Ovary (tissue), 10 donors: ENCODE measurements at places on chromosomes 6 and 20. TPM values are rescaled to one million over a fixed set of nuclear protein-coding genes. Genes with fewer than 3 reads are reported as not detected.

- H3K36me3 ChIP-seq: no peaks in the 10 kb centered on the region
- H3K4me1 ChIP-seq: no peaks in the 10 kb centered on the region
- no peak for DNase-seq
- no peaks in the 10 kb centered on the region for H3K27me3 ChIP-seq
- no peak overlapping the region for H3K27ac ChIP-seq
Observed at GRCh38 chr6:166112580-166112979, 55.1 kb downstream of the TBXT start.

MARCKS gene
- 94.1 TPM for total RNA-seq

RAB44 gene
- total RNA-seq: not detected

CTCFL gene
- 0.28 TPM for total RNA-seq

DNA sequence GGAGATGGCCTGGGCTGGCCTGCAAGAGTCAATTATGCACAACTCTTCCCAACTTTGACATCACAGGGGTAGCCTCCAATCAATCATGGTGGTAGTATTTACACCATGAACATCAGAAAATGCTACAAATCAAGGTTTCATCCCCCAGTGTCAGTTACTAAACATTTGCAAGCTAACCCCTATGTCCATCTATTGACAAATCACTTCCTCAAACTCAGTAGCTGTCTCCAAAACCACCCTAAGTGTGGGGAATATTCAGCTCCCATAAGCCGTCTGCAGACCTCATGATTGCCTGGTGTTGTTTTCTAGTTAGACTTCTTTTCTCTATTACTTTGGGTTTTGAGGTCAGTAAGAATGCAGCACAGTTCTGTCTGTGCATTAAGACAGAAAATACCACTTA lies 200.8 kb upstream of the RIN2 start:
- no peak overlapping the region for H3K4me3 ChIP-seq
- H3K4me1 ChIP-seq: no peaks in the 10 kb centered on the region
- no peaks in the 10 kb centered on the region for H3K27me3 ChIP-seq
- no peak for DNase-seq
- H3K27ac ChIP-seq: no peak overlapping the region

DNA sequence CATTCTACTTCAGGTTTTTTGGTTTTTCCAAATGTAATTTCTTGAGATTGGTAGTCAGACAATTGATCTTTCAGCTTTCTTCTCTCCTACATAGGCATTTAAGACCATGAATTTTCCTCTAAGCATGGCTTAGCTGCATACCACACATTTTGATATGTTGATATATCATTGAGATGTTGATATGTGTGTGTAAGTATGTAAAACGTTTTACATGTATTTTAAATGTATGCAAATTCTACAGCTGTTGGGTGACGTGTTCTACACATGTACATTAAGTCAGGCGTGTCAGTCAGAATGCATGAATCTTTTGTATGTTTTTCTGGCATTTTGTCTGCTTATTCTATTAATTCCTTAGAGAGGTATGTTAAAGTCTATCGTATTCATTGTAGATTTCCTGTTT lies 228.2 kb downstream of the CDH26 start:
- no peak overlapping the region for H3K4me3 ChIP-seq
- no peak overlapping the region for H3K27ac ChIP-seq
- H3K27me3 ChIP-seq: no peaks in the 10 kb centered on the region
- no peaks in the 10 kb centered on the region for H3K36me3 ChIP-seq

DNA sequence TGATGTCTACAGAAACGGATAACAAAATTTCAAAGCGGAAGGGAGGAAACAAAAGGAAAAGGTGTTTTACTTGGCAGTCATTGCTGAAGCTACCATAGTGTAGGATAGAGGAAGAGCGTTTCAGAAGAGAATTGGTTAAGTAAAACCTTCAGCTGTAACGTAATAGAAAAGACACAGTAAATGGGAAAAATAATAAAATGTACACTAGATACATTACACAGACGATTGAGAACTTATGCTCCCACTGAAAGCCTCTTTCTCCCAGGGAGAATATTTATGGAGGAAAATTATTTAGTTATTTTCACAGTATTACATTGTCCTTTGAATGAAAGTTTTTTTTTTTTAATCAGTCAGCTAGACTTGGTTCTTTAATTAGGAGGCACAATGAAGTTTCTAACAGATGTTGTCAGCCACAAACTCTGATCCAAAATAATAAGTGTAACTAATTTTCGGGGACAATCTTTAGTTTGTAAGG lies 90.7 kb upstream of the PRDM1 start:
- DNase-seq: no peak
- peak overlapping the region; percentile 73 for H3K27ac ChIP-seq
- no peaks in the 10 kb centered on the region for H3K4me1 ChIP-seq
- no peaks in the 10 kb centered on the region for H3K36me3 ChIP-seq
- peak overlapping the region; percentile 64 for H3K4me3 ChIP-seq
- H3K27me3 ChIP-seq: no peaks in the 10 kb centered on the region

GRCh38 chr6:13009031-13009430 lies 292.5 kb downstream of the PHACTR1 start:
- H3K27me3 ChIP-seq: no peaks in the 10 kb centered on the region
- peaks cover 1% of the 10 kb centered on the region for H3K4me1 ChIP-seq
- no peaks in the 10 kb centered on the region for H3K36me3 ChIP-seq
- DNase-seq: no peak
- H3K27ac ChIP-seq: no peak overlapping the region

DNA sequence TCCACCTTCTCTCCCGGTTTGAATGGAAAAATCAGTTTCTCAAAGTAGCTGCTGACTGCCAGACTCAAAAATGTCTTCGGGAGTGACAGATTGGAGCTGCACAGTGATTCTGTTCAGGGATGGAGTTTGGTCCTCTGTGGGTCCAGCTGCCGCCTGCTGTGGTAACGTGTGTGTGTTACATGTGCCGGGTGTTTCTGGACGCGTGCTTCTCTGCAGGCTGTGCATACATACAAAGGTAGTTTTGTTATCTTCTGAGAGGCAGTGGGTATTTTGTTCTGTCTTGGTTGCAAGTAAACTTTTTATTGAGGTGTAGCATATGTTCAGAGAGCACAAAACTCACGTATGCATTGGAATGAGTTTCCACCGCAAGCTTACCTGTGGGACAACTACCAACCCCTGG lies 41.3 kb upstream of the NAA20 start:
- no peak for DNase-seq
- no peaks in the 10 kb centered on the region for H3K36me3 ChIP-seq
- peaks cover 19% of the 10 kb centered on the region for H3K4me1 ChIP-seq

RBPJL gene
- 0.36 TPM for total RNA-seq

LRRC73 gene
- total RNA-seq: 3.7 TPM

GRCh38 chr6:126147291-126147815 lies 161.0 kb downstream of the TRMT11 start:
- H3K27ac ChIP-seq: no peak overlapping the region
- H3K4me3 ChIP-seq: no peak overlapping the region
- no peak for DNase-seq
- no peaks in the 10 kb centered on the region for H3K36me3 ChIP-seq
- no peaks in the 10 kb centered on the region for H3K4me1 ChIP-seq

- no peaks in the 10 kb centered on the region for H3K27me3 ChIP-seq
- no peak overlapping the region for H3K27ac ChIP-seq
- peaks cover 4% of the 10 kb centered on the region for H3K4me1 ChIP-seq
- no peaks in the 10 kb centered on the region for H3K36me3 ChIP-seq
- H3K4me3 ChIP-seq: no peak overlapping the region
Observed at GRCh38 chr20:57977569-57977968, 250.9 kb downstream of the ANKRD60 start.

- H3K27ac ChIP-seq: no peak overlapping the region
- no peaks in the 10 kb centered on the region for H3K27me3 ChIP-seq
- H3K4me1 ChIP-seq: peaks cover 4% of the 10 kb centered on the region
- DNase-seq: no peak
- no peaks in the 10 kb centered on the region for H3K36me3 ChIP-seq
Observed at GRCh38 chr6:89941763-89942497, 47.7 kb downstream of the GJA10 start.

DNA sequence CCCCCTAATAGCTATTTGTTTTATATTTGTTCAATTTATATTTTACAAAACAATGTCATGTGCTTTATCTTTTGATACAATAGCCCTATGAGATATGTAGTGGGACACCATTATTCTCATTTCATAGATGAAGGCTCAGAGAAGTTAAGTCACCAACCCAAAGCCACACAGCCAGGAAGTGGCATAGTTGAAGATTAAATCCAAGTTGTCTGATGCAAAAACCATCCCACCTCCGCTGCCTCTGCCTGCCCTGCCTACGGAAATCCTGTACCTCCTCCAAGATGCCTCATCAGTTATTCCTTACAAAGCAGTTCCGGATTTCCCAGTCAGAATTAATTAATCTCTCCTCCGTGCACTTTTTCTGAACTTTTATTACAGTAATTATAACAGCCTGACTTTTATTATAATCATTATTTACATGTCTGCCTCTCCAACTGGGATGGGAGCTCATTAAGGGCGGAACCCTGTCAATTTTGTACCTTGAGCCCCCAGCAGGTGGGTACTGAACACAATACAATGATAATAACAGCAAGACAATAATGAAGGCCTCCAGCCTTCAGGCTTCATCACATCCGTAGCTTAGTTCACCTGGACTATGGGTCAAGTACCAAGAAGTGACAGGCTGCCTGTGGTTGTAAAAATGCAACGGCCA lies 54.7 kb downstream of the LRFN2 start:
- H3K27ac ChIP-seq: no peak overlapping the region
- no peaks in the 10 kb centered on the region for H3K4me1 ChIP-seq
- no peak overlapping the region for H3K4me3 ChIP-seq
- H3K27me3 ChIP-seq: no peaks in the 10 kb centered on the region

GRCh38 chr6:11428895-11429294 lies 108.7 kb upstream of the TMEM170B start:
- H3K27me3 ChIP-seq: no peaks in the 10 kb centered on the region
- no peaks in the 10 kb centered on the region for H3K36me3 ChIP-seq
- DNase-seq: no peak
- H3K27ac ChIP-seq: no peak overlapping the region

DNA sequence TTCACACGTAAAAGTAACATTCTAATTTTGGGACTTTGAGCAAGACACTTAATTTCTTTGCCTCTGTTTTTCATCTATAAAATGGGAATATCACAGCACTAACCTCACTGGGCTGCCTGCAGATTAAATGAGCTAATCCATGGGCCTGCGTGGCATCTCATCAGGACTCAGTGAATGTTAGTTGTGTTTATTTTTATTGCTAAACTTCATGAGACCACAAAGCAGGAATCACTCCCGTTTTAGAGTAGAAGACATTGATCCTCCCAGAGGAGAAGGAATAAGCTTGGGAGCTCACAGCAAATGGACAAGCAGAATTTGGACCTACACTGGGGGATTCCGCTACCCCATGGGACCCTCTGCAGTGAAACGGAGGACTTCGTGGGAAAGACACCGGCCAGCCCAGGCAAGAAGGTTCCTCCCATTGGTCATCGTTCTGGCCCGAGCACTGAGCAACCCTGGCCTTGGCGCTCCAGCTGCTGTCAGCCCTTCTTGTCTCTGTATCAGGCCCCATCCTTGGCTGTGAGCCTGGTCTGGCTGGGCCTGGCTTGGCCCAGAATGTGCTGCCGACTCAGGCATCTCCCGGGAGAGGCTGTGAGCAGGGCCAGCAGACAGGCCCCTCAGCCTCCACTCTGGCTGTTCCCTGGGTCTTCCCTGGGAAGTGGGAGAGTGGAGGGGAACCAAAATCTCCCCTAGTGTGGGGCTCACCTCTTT lies 79.8 kb downstream of the NFATC2 start:
- H3K4me3 ChIP-seq: no peak overlapping the region
- peak; percentile 95 for DNase-seq
- no peaks in the 10 kb centered on the region for H3K27me3 ChIP-seq

MACROD2 gene
- 6.1 TPM for total RNA-seq

- no peaks in the 10 kb centered on the region for H3K4me1 ChIP-seq
- H3K4me3 ChIP-seq: no peak overlapping the region
- no peaks in the 10 kb centered on the region for H3K27me3 ChIP-seq
- no peak for DNase-seq
- no peak overlapping the region for H3K27ac ChIP-seq
- no peaks in the 10 kb centered on the region for H3K36me3 ChIP-seq
Observed at GRCh38 chr6:4714961-4715501, 61.2 kb upstream of the CDYL start.

DNA sequence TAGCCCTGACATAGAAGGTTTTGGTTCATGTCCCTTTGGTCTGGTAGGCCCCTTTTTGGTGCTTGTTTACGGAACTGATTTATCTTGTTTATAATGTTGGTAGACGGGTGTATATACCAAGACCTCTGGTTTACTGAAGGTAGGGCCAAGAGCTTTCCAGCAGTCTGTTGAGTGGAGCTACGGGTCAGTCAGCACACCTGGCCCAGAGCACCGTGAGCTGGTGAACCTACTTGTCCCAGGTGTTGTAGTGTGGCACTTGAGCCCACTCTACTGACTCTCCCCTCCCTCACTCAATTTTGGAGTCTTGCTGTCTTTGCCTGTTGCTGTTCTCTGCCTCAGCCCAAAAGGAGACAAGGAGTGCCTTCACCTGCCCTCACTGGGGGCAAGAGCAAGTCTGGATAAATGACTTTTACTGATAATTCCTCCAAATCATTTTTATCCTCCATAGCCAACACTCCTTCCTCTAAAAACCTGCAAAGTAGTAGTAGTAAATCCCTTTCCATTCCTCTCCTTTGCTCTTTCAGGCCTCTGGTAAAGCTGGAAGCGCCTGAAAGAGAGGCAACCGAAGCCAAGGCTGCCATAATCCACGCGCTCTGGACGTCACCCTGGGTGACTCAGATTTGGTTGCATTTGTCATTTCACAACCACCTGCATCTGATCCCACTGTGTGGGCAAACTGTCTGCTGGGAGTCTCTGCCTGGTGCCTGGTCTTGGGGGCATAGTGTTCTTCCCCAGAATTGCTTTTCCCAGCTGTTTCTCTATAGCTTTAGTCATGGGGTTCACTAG lies 22.2 kb downstream of the RREB1 start:
- no peak overlapping the region for H3K27ac ChIP-seq
- H3K27me3 ChIP-seq: no peaks in the 10 kb centered on the region
- no peaks in the 10 kb centered on the region for H3K36me3 ChIP-seq
- no peak overlapping the region for H3K4me3 ChIP-seq
- no peak for DNase-seq

GRCh38 chr20:44909872-44910689 lies at the start of gene PABPC1L:
Gene PABPC1L (plus strand): TSS chr20:44910060. CDS start chr20:44910144, 84 bp downstream.
- H3K27ac ChIP-seq: no peak within 1 kb of the TSS
- H3K4me3 ChIP-seq: peak within 1 kb of the TSS; percentile 59
- DNase-seq: peak; percentile 77
- H3K27me3 ChIP-seq: no peaks in the 10 kb centered on the region
- no peaks in the 10 kb centered on the region for H3K4me1 ChIP-seq

DNA sequence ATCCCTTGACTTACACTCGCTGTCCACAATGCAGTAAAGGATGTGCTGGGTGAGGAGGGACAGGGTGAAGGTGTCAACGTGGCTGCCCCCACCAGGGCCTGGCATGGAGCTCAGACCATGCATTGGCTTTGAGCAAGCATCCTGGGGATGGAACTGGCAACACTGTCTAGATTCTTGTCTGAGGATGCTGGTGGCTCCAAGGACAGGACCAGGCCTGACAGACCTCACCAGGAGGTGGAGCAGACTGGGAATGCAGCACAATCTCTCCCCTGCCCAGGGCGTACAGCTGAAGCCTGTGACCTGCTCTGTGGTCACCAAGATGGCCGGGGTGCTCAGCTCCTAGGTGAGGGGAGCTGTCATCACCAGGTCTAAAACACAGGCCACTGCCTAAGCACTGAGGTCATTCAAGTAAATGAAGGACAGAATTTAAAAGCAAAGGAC lies 50.9 kb downstream of the MYH7B start:
- no peaks in the 10 kb centered on the region for H3K4me1 ChIP-seq
- no peak overlapping the region for H3K4me3 ChIP-seq
- H3K27ac ChIP-seq: no peak overlapping the region
- H3K36me3 ChIP-seq: no peaks in the 10 kb centered on the region

LGSN gene
- 0.08 TPM for total RNA-seq

HSD17B8 gene
- 4.1 TPM for total RNA-seq

- no peak for DNase-seq
- peaks cover 17% of the 10 kb centered on the region for H3K4me1 ChIP-seq
- H3K36me3 ChIP-seq: no peaks in the 10 kb centered on the region
- no peak overlapping the region for H3K4me3 ChIP-seq
- H3K27ac ChIP-seq: no peak overlapping the region
Observed at GRCh38 chr6:169931261-169931660, 179.8 kb downstream of the ERMARD start.
